ENCODE measurements at places on chromosomes 12 and 14. TPM values are rescaled to one million over a fixed set of nuclear protein-coding genes. Genes with fewer than 3 reads are reported as not detected.
A peak's percentile ranks its signal among the peaks of the same experiment; 100 is the strongest.

GRCh38 chr12:56061982-56062381, 18.0 kb upstream of the ERBB3 start:
- DNase-seq, result no peak
- no peak overlapping the region for H3K27ac ChIP-seq
- H3K4me1 ChIP-seq, result 0 out of 2 replicates have a peak, but pooled peaks cover 4% of the 10 kb centered on the region
- H3K36me3 ChIP-seq, result no peaks in the 10 kb centered on the region
- H3K27me3 ChIP-seq, result no peaks in the 10 kb centered on the region

DNA sequence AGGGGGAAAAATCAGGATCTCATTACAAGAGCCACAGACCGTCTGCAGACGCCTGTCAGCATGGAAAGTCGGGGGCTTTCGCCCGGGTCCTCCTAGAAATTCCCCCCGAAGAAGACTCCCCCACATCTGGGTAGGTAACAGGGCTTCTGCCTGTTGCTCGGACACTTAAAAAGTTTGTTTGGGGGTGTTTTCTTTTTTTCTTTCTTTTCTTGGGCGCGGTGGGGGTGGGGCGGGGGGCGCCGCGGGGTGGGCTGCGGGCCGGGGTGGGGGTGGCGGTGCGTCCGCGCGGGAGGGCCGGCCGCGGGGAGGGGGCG, 358 bp downstream of the ELK3 start:
- peaks cover 6% of the 10 kb centered on the region for H3K4me1 ChIP-seq
- DNase-seq, result no peak
- H3K36me3 ChIP-seq, result no peaks in the 10 kb centered on the region
- H3K4me3 ChIP-seq, result peak overlapping the region; percentile 87

DNA sequence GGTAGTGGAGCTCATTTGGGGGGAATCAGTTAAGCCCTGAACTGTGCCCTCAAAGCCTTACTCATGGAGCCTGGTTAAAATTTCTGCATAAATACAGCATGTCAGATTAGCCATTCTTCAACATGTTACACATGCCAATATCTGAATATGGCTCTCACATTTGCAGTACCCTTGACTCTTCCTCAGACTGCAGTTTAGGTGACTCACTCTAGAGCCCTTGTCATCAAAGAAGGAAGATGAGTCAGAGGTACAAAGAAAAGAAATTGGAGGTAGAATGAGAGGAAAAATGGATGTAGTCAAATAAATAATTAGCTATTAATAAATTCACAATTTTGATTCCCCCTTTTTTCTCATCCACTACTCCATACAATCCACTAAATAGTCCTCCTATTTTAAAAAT, 23.6 kb upstream of the OR4K2 start:
- H3K4me3 ChIP-seq, result no peak overlapping the region
- H3K36me3 ChIP-seq, result no peaks in the 10 kb centered on the region
- H3K27ac ChIP-seq, result no peak overlapping the region
- H3K27me3 ChIP-seq, result no peaks in the 10 kb centered on the region

GRCh38 chr14:77738559-77739250, 22.3 kb downstream of the SNW1 start:
- H3K27ac ChIP-seq, result peak overlapping the region; percentile 51
- no peaks in the 10 kb centered on the region for H3K27me3 ChIP-seq
- H3K4me3 ChIP-seq, result no peak overlapping the region
- no peak for DNase-seq
- H3K36me3 ChIP-seq, result peaks cover 70% of the 10 kb centered on the region
- H3K4me1 ChIP-seq, result no peaks in the 10 kb centered on the region

DNA sequence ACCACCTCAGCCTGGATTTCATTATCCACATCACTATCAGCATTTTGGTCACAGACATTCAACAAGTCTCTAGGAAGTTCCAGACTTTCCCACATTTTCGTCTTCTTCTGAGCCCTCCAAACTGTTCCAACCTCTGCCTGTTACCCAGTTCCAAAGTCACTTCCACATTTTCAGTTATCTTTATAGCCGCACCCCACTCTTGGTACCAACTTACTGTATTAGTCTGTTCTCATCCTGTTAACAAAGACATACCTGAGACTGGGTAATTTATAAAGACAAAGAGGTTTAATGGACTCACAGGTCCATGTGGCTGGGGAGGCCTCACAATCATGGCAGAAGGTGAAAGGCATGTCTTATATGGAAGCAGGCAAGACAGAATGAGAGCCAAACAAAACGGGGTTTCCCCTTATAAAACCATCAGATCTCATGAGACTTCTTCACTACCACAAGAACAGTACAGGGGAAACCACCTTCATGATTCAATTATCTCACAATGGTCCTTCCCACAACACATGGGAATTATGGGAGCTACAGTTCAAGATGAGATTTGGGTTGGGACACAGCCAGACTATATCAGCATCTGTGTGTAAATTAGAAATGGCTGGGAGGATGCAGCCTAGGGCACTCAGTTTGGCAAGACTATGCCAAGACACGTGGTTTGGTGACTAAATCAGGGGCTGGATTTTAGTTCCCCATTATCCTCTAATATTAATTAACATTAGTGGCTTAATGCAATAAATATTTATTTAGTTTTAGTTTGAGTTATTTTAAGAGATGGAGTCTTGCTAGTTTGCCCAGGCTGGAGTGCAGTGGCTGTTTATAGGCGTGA, 16.2 kb upstream of the FUT8 start:
- H3K4me3 ChIP-seq, result no peak overlapping the region
- no peak for DNase-seq
- H3K27me3 ChIP-seq, result no peaks in the 10 kb centered on the region
- no peak overlapping the region for H3K27ac ChIP-seq
- no peaks in the 10 kb centered on the region for H3K36me3 ChIP-seq
- no peaks in the 10 kb centered on the region for H3K4me1 ChIP-seq

DNA sequence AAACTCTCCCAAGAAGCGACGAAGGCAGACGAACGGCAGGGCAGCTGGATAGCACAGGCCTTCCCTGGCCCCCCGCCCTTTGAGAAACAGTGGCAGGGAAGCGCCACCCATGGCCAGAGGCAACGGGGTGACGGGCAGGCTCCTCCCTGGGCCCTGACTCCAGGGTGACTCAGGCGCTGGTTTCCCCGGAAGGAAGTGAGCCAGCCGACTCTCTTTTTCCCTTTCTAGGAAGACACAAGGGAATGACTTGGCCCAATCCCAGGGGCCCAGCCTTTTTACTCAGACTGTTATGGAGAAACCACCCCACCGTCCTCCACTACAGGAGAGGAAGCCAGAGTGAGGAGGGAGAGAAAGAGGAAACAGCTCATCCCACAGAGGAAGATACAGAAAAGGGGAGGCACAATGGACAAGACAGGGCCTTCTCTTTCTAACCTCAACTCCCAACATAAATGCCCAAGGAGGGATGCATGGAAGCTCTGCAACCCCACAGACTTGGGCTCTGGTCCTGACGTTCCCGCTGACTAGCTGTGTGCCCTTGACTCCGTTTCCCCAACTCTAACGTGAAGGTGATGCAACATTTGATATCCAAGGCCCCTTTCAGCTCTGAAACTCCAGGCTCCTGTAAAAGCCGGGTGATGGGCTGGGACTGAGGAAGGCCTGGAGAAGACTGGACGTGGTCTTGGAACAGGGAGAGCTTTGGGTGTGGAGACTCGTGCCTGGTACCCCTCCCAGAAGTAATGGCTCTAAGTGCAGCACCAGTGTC, 27.9 kb downstream of the ACTN1 start:
- H3K4me3 ChIP-seq, result no peak overlapping the region
- DNase-seq, result peak; percentile 34
- peak overlapping the region; percentile 91 for H3K27ac ChIP-seq
- no peaks in the 10 kb centered on the region for H3K27me3 ChIP-seq

- no peaks in the 10 kb centered on the region for H3K4me1 ChIP-seq
- H3K36me3 ChIP-seq, result no peaks in the 10 kb centered on the region
- no peak overlapping the region for H3K4me3 ChIP-seq
Observed at GRCh38 chr12:91586015-91586414, 403.4 kb upstream of the DCN start.

DNA sequence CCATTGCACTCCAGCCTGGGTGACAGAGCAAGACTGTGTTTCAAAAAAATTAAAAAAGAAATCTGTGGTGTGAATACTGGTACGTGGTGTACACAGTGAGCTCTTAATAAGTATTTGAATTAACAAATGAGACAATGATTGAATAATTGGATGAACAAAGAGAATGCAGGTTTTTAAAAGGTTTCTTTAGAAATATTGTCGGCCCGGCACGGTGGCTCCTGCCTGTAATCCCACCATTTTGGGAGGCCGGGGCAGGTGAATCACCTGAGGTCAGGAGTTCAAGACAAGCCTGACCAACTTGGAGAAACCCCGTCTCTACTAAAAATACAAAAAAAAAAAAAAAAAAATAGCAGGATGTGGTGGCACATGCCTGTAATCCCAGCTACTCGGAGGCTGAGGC, 6.6 kb downstream of the HIF1A start:
- no peak for DNase-seq
- H3K27me3 ChIP-seq, result no peaks in the 10 kb centered on the region
- H3K36me3 ChIP-seq, result peaks cover 10% of the 10 kb centered on the region
- H3K4me3 ChIP-seq, result no peak overlapping the region

DNA sequence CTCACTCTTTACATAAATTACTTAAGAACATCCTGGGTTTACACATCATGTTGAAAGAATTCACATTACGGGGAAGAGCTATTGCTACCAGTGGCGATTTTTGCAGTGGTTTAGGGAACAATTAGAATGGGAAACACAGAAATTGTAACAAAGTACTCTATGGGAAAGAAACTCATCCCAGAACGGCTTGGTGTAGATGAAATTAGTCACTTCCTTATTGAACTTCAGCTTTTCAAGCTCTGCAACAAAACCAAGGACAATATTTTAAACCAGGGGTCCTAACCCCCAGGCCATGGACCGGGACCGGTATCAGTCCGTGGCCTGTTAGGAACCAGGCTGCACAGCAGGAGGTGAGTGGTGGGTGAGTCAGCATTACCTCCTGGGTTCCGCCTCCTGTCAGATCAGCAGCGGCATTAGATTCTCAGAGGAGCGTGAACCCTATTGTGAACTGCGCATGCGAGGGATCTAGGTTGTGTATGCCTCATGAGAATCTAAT, 32.3 kb upstream of the FICD start:
- DNase-seq, result no peak
- no peaks in the 10 kb centered on the region for H3K27me3 ChIP-seq
- H3K36me3 ChIP-seq, result no peaks in the 10 kb centered on the region
- no peak overlapping the region for H3K27ac ChIP-seq
- H3K4me3 ChIP-seq, result no peak overlapping the region

DNA sequence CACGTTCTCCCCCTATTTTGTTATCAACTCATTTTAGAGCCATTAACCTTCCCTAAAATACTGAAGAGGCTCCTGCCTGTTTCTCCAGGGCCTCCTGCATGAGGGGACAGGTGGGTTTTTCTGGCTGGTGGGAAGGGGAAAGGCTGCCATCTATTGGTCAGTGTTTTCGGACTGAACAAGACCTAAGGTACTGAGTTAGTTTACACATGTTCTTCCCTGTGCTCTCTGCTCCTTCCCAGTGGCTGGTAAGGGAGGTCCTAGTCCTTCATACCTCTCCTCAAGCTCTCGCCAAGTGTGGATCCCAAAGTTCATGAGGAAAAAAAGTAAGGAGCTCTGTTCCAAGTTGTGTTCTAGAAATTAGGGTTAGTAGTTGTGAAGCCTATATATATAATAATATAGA, 357.5 kb downstream of the FSCB start:
- no peak overlapping the region for H3K27ac ChIP-seq
- H3K4me3 ChIP-seq, result peak overlapping the region; percentile 29
- no peaks in the 10 kb centered on the region for H3K27me3 ChIP-seq
- H3K4me1 ChIP-seq, result no peaks in the 10 kb centered on the region

GRCh38 chr14:77709412-77709811, 1.5 kb downstream of the SLIRP start:
- H3K27ac ChIP-seq, result no peak overlapping the region
- peaks cover 19% of the 10 kb centered on the region for H3K4me1 ChIP-seq
- no peak for DNase-seq
- peak overlapping the region; percentile 96 for H3K4me3 ChIP-seq
- no peaks in the 10 kb centered on the region for H3K27me3 ChIP-seq

DNA sequence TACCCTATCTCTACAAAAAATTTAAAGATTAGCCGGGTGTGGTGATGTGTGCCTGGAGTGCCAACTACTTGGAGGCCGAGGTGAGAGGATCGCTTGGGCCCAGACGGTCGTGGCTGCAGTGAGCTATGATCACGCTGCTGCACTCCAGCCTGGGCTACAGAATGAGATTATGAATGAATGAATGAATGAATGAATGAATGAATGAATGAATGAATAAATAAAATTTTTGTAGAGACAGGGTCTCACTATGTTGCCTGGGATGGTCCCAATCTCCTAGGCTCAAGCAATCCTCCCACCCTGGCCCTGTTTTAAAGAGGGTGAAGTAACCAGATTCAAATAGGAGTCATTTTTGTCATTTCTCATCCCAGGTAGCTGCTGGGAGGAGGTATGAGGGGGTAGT, 176.2 kb upstream of the HIF1A start:
- H3K27ac ChIP-seq, result no peak overlapping the region
- DNase-seq, result no peak
- no peaks in the 10 kb centered on the region for H3K27me3 ChIP-seq
- H3K4me3 ChIP-seq, result no peak overlapping the region

DNA sequence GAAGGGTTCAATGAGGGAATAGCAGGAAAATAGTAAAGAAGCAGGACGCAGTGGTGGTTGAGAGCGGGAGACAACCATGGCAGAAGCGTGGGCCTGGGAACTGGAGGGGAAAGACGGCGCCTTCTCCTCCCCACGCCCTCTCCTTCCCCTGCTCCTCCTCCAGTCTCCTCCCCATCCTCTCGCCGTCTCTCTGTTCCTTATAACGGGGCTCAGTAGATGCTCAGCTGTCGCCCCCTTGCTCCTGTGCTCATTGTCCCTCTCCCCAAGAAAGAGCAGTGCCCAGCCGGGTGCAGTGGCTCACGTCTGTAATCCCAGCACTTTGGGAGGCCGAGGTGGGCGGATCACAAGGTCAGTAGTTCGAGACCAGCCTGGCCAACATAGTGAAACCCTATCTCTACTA, 142.0 kb downstream of the BCL11B start:
- H3K4me3 ChIP-seq, result no peak overlapping the region
- no peak for DNase-seq
- no peak overlapping the region for H3K27ac ChIP-seq
- H3K4me1 ChIP-seq, result no peaks in the 10 kb centered on the region

DNA sequence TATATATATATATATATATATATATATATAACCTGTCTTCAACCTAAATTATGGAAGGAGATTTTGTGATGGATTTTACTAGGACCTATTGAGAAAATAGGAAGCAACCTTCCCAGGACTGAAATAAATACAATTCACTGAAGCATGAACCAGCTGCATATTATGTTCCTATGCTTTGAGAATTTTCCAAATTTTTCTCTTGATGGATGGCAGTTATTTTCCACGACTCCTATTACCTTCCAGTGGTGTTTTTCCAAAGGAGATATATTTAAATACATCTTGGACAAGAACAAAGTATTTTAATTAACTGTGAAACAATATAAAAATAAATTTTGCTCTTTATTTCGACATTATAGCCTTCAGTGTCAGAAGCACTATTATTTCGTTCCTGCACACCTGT, 87.9 kb downstream of the TMTC1 start:
- no peaks in the 10 kb centered on the region for H3K36me3 ChIP-seq
- H3K27ac ChIP-seq, result no peak overlapping the region

The KLHL33 gene
- polyA plus RNA-seq, result not detected

The SCN8A gene
- 9.7 TPM for polyA plus RNA-seq

The MANSC4 gene
- polyA plus RNA-seq, result not detected
